Kidney tubule cell (primary cell): ENCODE measurements at places on chromosomes 12 and 14.

- peak; percentile 85 for DNase-seq
These were observed 40.7 kb upstream of the ANO4 start for GRCh38 chr12:100753837-100754236.

DNA sequence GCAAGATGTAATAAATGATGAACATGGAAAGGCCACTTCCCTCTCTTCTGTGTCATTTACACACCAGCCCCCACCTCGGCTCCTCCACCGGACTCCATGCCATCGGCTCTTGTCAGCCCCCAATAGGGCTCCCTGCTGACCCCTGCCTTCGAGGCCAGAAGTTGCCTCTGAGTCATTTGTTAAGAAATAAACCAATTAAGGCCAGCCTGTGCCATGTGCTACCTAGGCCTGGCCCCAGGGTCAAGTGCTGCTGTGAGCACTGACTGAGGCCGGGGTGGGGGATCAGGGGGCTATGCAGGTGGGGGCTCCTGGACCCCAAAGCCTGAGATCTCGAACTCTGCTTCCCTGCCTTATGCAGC is 53.2 kb downstream of the TESC start:
- DNase-seq = no peak

DNA sequence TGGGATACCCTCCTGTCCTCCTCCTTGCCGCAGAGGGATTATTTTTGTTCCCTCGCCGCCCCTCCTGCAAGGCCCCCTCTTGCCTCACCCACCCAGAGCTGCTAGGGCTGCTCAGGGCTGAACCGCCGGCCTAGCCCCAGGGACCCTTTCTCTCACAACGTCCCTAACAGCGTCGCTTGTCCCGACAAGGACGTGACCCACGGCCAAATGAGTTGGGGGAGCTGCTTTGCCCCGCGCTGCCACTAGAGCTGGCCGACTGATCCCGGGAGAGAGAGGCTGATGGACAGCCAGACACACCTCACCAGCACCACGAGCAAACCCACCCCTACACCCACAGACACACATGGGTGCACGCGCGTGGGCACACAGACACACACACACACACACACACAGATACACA is 154.6 kb upstream of the ALG10B start:
- DNase-seq = no peak

GRCh38 chr12:94941440-94941862 is 62.0 kb downstream of the NDUFA12 start:
- DNase-seq = peak; percentile 61

DNA sequence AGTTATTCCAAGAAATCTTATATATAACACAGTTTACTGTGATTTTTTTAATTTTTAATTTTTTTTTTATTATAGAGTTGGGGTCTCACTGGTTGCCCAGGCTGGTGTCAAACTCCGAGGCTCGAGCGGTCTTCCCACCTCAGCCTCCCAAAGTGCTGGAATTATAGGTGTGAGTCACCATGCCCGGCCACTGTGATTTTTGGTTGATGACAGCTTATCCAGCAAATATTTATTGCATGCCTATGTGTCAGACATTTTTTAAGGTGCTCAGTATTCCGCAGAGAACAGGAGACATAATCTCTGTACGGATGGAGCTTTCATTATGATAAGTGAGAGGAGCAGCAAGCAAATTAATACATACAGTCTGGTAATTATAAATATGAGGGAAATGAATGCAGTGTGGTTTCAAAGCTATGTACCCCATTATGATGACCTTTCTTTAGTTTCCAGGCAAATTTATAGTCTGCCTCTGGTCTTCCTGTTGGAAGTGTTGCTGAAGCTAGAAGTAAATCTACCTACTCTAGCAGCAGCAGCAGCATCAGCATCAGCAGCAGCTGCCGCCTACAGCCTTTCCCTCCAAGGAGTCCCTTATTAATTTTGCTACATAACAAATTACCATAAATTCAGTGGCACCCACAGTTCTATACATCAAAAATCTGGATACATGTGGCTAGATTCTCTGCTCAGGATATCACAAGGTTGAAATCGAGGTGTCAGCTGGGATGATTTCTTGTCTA is 32.3 kb downstream of the FRS2 start:
- DNase-seq = peak; percentile 67

- no peak for DNase-seq
These were observed 115.4 kb downstream of the KIF21A start for GRCh38 chr12:39327510-39327909.

DNA sequence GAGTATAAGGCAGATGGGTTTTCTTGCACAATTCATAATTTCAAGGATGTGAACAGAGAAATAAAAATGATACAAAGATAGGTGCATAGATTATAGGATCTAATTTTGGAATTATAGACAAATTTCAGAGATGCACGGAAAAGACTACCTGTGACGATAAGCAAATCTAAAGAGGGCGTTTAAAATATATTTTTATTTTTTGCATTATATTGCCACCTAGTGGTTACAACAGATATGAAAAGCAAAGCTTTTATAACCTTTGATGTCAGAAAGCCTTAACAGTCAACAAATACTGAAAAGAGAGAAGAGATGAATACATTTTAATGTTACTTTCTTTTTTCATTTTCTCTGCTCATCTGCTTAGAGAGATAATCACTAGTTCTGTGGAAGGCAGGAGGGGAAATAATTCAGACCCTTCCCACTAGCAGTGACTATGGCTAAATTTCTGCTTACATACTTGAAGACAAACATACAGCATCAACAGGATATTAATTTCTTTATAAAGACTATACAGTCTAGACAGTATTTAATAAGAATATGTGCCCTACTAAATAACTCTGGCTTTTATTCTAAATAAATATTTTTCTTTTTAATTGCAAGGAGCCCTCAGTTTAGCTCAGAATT is 46.3 kb downstream of the NTS start:
- peak; percentile 49 for DNase-seq

DNA sequence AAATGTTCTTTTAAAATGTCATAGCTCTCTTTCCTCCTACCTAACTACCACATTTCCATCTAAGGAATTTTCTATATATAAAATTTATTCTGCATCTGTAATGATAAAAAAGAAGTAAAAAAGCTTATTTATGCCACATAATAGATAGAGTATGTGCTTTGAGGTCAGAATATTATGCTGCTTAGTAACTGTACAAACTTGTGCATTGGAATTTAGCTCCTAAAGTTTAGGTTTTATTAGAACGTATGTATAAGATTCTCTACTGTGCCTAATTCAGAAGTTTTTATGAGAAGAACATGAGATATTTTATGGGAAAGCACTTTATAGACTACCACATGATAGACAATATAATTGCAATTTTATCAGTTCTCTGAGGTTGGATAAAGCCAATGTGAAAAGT is 384.6 kb downstream of the SLC16A7 start:
- no peak for DNase-seq

- DNase-seq = peak; percentile 63
These were observed 52.9 kb upstream of the OR9K2 start for GRCh38 chr12:55073043-55074022.

DNA sequence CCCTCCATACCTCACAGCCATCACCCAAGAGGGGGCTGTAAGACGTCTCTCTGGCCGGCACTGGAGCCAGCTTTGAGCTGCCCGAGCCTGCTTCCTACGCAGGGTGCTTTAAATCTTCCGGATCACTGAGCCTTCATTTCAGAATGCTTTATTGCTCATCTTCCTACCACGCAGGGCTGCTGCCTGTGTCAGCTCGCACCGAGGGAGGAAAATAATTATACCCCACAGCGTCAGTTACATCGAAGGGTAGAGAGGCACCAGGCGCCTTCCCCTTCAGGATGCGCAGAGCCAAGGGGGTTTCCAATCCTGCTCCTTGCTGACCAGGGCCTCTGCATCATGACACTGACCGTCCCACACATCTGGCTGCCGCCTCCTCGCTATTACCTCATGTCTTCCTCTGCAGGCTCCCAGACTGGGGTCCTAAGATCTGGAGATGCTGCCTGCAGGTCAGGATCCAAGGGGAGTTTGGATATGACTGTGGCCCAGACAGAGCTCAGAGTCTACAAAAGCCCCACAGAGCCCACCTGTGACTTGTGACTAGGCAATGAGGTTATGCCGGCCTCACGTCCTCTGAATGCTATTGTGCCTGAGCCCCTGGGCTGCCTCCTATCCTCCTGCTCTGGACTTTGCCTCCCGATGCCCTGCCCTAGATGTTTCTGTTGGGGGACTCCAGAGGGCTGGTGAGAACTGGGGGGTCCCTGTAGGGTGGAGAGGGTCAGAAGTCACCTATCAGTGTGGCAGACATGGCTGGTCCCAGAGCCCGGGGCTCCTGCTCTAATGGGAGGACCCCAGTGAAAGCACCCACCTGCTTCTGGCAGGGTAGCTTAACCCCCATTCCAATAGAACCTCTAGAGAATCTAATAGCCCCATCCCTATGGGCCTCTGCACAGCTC is 220.3 kb upstream of the RTL1 start:
- peak; percentile 55 for DNase-seq

DNA sequence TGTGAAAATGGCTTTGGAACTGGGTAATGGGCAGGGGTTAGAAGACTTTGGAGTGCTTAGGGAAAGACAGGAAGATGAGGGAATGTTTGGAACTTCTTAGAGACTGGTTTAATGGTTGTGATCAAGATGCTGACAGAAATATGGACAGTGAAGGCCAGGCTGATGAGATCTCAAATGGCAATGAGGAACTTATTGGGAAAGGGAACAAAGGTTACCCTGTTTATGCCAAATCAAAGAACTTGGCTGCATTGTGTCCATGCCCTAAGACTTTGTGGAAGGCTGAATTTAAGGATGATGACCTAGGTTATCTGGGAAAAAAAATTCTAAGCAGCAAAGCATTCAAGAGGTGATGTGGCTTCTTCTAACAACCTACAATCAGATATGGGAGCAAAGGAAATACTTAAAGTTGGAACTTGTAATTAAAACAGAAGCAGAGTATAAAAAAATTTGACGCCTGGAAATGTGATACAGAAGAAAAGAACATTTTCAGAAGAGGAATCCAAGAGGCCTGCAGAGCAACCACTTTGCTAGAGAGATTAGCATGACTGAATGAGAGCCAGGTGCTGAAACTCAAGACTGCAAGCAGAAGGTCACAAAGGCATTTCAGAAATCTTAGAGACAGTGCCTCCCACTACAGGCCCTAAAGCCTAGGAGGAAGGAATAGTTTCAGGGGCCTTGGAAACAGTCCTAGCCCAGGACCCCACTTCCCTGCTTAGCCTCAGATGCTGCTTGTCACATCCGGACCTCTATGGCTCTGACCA is 65.6 kb upstream of the FLRT2 start:
- DNase-seq = no peak

- DNase-seq = peak; percentile 47
These were observed 25.1 kb downstream of the CPNE8 start for GRCh38 chr12:38880288-38880687.

GRCh38 chr14:76236172-76237130 is 84.7 kb downstream of the GPATCH2L start:
- no peak for DNase-seq

GRCh38 chr14:99270458-99271220 is 1.4 kb downstream of the BCL11B start:
- no peak for DNase-seq

GRCh38 chr12:104957719-104958000 is 430 bp downstream of the SLC41A2 start:
- DNase-seq = peak; percentile 39

GRCh38 chr12:123681605-123682004 is 10.7 kb downstream of the TCTN2 start:
- no peak for DNase-seq

DNA sequence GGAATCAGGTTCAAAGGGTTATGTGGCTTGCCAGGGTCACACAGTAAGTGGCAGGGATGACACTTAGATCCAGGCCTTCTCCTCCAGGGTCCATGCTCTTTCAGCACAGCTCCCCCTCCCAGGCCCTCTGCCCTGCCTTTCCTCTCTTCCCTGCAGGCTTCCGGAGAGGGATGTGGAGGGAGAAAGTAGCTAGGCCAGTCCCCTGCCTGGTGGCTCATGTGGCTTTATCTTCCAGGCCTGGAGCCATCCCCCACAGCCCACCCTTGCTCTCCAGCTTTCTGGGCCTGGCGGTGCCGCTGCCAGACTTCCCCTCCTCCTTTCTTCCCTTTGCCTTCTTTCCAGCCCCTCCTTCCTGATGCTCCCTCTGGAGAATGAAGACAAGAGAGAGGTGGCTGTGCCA is 1.7 kb downstream of the PSMB11 start:
- DNase-seq = no peak

DNA sequence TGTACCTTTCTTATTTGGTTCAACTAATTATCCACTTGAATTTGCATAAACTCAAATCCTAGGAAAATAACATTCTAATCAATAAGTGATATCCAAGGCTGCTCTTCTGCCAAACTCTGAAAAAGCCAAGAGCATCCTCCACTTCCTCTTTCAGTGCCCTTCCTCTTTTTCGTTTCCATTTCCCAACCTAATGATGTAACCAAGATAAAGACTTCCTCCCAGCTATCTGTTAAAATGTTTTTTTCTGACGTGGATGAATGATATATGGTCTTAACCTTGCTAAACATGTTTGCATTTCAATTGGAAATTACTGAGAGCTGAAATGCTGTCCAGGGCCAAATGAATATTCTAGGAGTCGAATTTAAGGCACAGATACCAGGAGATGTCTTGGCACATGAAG is 459.5 kb upstream of the PDE3A start:
- DNase-seq = no peak

- DNase-seq = peak; percentile 49
These were observed 8.1 kb upstream of the ADCY6 start for GRCh38 chr12:48796976-48797375.

- DNase-seq = peak; percentile 53
These were observed 60.6 kb upstream of the TCL1A start for GRCh38 chr14:95774265-95775160.

GRCh38 chr12:7068994-7069346 is 8.5 kb downstream of the C1S start:
- DNase-seq = no peak

GRCh38 chr12:104458694-104459367 is 2.1 kb downstream of the CHST11 start:
- peak; percentile 28 for DNase-seq

DNA sequence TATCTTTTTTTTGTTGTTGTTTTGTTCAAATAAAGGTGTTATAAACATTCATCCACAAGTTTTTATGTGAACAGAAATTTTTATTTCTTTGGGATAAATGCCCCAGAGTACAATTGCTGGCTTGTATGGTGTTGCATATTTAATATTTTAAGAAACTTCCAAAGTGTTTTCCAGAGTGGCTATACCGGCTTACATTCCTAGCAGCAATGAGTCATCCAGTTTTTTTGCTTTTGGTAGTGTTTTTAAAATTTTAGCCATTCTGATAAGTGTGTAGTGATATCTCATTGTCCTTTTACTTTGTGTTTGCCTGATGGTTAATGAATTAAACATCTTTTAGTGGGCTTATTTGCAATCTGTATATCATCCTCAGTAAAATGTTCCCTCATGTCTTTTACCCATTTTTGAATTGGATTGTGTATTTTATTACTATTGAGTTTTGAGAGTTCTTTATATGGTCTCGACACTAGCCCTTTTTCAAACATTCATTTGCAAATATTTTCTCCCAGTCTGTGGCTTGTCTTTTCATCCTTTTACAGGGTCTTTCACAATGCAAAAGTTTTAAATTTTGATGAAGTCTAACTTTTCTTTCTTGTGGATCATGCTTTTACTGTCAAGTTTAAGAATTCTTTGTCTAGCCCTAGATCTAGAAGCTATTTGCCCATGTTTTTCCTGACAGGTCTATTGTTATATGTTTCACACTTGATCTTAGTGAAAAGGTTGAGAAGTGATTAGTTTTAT is 29.5 kb downstream of the PPP4R4 start:
- DNase-seq = no peak

GRCh38 chr14:76938092-76938500 is 90.4 kb downstream of the IRF2BPL start:
- DNase-seq = no peak

GRCh38 chr12:27434673-27435565 is 11.6 kb upstream of the SMCO2 start:
- DNase-seq = peak; percentile 26
